NCI-H187 treated with DMSO at 0.1 percent for 48 hours (cell line): ENCODE measurements at places on chromosomes 5 and 9.

- no peak for DNase-seq
Observed at GRCh38 chr5:432201-432927, 10.6 kb upstream of the EXOC3 start.

DNA sequence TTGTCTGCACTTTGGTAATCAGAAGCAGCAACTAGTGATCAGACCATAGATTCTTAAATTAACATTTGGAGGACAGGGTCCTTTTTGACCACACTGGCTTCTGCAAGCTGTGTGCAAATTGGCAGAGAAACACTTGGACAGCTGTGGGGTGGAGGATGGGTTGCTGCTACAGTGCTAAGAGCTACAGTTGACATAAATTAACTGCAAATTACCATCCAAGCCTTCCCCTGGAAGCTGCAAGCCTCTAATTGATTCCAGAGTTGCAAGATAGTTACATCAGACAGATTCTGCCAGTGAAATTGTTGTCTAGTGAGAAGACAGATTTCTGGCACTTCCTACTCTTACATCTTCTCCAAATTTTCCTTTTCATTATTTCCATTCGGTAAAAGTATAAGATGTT lies 517.7 kb downstream of the DIRAS2 start:
- no peak for DNase-seq

DNA sequence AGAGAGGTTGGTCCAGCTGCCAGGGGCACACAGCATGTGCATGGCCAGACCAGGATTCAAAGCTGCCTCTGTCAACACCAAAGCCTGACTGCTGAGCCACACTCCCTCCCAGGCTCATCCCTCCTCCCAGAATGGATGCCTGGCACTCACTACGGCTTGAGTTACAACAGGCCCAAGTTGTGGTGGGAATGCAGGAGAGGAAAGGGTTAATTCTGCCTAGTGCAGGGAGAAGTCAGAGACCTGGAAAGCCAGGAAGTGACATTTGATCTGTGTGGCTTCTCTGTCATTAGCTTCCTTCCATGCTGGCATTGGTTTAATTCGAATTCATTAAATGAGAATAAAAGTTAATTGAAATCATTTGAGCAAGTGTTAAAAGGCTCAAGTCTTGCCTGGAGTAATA lies 150.0 kb downstream of the NSG2 start:
- DNase-seq = no peak

DNA sequence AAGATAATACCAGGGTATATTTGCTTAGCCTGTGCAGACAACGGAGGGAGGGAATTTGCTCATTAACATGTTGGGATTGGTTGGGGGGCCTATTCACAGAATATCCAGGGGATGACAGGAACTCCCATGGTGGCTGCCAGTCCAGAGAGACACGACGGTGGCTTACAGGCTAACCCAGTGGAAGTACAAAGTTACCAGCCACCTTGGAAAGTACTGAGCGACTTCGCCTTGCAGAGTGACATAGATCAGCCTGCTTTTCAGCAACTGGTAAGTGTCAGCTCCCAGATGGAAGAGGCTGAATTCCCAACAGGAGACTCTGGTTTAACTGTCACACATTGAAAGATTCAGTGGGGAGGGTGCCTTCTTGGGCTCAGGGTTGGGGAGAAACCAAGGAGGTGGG lies 7.9 kb downstream of the ISL1 start:
- no peak for DNase-seq

DNA sequence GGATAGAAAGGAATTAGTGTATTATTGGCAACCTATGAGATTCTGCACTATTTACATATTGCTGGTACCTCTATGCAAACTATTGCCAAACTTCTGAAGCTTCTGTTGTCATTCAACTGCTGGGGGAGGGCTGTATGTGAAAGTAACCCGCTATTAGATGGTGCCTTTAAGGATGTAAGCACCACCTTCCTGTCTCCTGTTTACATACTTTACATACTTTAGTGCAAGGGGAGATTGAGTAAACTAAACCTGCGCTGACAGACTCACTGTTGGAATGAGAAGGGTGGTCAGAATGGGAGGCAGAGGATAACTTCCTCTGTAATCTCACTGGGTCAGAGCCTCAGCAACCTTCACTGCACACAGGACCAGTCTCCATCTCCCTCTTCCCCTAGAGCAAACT lies 123.8 kb downstream of the NR3C1 start:
- no peak for DNase-seq

GRCh38 chr9:23731353-23731752 lies 94.7 kb downstream of the ELAVL2 start:
- no peak for DNase-seq
